ENCODE measurements at places on chromosomes 5 and 9.

DNA sequence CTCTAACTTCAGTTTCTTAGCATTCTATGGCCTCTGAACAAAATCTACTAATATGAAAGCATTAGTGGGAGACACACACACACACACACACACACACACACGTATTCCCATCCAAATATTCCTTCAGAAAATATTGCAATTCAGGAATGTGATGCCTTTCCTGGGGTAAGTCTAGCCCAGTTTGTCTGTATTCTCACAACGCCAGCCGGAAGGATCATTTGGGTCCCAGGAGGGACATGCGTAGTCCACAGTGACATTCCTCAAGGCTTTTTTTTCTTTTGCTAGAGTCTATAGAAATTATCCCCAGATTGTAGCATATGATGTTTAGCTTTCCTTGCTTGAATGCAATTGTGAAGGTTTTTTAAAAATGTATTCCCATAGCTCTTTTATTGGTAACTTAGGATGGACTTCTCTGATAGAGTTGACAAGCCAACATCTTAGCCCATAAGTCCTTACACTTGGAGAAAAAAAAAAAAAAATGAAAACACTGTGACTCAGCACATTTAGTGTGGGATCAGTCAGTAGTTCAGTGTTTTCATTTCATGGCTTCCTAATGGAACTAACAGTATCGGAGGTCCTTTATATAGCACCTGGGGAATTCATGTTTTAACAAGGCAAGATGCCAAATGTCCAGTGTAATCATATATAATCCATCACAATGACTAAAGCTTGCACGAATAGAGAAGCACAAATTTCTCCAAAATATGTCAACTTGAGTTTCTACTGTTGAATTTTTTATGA, 316.5 kb downstream of the DIRAS2 start:
- DNase-seq, result no peak

DNA sequence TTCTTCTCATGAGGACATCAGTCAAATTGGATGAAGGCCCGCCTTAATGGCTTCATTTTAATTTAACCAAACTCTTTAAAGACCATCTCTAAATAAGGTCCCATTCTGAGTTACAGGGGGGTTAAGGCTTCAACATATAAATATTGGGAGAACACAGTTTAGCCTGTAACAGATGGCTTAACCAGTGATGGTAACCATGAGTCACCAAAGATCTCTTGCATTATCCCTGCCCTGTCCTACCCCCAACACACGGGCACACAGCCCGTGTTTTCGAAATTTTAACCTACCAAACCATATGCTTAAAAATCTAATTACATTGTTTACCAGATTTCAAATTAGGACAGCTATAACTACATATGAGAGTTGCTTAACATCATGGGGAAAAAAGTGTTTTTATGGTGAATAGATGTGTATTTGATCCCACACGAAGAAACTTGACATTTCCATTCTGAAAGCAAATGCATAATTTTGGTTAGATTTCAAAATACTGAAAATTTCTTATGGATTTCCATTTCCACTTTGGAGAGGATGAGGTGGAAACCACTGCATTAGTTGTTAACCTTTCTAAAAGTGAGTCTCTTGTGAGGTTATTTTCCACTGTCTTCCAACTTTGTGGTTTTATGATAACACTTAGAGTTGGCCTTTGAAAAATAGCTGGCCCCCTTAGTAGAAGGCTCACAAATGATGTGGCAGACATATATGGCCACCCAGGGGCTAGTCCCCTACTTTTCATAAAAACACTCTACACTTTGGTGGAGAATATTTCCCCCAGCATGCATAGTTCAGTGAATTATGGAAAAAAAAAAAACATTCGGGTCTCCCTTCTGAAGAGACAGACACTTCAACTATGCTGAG, 849.3 kb downstream of the TLE1 start:
- no peak for DNase-seq

- no peak for DNase-seq
Measured at GRCh38 chr5:7391814-7392692, 3.9 kb upstream of the ADCY2 start.

DNA sequence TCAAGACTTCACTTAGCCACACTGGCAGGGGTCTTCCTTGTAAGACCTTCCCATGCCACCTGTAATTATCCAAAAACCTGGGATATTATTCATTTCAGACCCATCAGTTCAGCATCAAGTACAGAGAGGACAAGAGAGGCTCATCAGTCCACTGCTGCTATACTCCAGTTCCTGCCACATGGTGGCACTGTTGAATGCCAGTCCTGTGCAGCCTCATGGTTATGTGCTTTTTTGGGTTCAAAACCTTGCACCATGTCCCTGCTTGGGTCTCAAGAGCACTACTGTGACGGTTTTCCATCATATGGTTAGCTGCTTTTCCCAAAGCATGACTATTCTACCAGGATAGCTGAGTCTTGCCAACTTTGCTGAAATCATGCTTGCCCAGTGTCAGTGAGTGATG, 8.5 kb downstream of the PTGS1 start:
- DNase-seq, result no peak

DNA sequence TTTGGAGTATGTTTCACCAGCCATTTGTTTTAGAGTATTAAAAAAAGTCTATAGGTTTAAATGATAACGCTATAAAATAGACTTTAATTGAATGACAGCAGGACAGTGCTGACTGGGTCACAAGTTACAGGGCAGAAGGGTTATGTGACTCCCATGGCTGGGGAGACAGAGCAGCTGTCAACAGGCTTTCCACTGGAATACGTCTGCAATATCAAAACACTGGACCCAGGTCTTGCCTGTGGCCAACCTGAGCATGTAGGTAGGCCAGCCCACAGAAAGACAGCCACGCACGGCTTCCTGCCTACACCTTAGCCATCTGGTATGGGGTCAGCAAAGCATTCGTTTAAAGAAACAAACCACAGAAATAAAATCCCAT, 80.7 kb downstream of the OTULIN start:
- no peak for DNase-seq

- no peak for DNase-seq
Measured at GRCh38 chr9:126057121-126057825, 269.4 kb upstream of the MVB12B start.

- no peak for DNase-seq
Measured at GRCh38 chr5:60437308-60437707, 262.7 kb downstream of the DEPDC1B start.

GRCh38 chr9:102237520-102237919, 499.1 kb upstream of the GRIN3A start:
- DNase-seq, result no peak

DNA sequence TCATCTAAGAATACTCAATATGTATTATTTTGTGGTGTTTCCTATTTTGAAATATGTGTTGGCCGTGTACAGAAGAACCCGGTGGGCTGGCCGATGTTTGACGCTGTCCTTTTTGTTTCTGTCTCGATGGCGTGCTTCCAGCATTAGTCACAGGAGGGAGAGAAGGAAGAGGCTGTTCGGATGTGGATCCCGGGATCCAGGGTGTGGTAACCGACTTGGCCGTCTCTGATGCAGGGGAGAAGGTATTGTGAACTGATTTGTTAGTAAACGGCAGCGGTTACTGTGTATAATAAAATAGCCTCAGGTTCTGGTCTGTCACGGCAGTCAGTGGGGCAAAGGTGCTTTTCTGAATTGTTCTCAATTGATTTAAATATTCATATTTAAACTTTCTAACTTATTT, 275.0 kb downstream of the ARHGEF28 start:
- no peak for DNase-seq

- no peak for DNase-seq
Measured at GRCh38 chr9:116800074-116800473, 113.0 kb downstream of the TRIM32 start.

GRCh38 chr5:41637424-41637823, 127.0 kb upstream of the PLCXD3 start:
- DNase-seq, result no peak

GRCh38 chr9:88421348-88421747, 33.1 kb downstream of the SPIN1 start:
- DNase-seq, result no peak

Measured in anterior cingulate cortex (tissue), 58 donors.